Effector CD4-positive, alpha-beta T cell (primary cell): ENCODE measurements at places on chromosomes 1 and 21.

DNA sequence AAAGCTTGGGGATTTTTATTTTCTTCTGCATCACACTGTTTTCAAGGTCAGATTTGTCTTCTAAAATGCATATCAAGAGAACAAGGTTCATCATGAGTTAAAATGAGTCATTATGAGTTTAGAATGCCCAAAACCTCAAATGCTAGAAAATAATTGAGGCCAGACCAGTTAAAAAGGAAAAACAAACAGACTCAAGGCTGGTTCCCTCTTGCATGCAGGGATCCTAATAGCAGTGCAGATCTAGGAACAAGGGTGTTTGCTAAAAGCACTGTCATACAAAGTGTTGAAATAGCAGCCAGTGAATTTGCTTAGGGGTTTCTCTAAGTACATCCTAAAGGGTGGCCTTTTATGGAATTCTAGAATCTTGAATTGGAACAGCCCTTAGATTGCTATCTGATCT, 15.3 kb downstream of the BEND5 start:
- no peak for DNase-seq

DNA sequence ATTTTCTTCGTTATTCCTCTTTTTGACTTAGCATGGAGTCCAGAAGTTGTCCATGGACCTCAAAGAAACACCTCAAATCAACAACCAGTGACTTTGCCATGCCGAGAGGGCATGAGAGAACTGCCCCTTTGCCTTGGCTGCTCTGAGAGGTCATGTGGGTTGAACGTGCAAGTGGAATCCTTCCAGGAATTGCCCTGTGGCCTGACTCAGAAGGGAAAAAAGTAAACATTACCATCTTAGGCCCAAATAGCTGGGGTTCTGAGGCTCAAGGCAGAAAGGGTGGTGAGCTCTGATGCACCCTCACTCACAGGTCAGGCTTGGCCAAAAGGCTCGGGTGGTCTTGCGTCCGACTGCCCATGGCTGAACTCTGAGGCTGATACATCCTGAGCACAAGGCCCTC, 15.1 kb downstream of the STUM start:
- no peak for DNase-seq

DNA sequence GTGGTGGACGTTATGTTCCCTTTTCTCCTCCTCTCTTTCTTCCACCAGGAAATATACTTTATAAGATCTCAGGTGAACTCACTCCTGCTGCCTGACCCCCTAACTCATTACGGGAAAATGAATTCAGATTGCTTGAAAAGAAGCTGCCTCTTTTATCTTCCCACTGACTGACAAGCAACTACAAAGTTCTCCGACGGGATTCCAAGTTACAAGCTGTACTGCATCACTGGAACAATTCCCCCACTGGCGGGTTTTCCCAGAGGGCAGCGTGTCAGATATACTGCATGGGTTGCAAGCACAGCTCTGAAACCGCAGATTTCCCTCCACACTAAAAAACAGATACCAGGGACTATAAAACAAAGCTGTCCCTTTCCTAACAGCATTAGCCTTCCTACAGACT, 390.6 kb downstream of the KCTD3 start:
- DNase-seq: no peak

DNA sequence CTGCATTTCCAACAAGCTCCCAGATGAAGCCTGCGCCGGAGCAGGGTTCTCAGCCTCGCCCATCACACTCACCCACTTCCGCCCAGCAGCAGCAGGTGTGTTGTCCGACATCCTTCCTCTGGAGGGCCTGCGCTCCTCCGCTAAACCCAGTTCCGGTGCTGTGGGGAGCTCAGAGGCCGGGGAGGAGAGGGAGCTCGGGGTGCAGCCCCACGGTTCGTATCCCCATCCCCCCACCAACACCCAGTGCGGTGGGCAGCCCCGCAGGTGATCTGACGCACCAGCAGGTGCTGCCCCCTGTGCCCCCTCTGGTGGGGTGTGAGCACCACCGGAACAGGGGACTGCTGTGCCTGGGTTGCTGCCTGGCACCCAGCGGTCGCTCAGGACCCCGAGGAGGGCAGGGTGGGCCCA, 3.4 kb upstream of the PEX10 start:
- no peak for DNase-seq

DNA sequence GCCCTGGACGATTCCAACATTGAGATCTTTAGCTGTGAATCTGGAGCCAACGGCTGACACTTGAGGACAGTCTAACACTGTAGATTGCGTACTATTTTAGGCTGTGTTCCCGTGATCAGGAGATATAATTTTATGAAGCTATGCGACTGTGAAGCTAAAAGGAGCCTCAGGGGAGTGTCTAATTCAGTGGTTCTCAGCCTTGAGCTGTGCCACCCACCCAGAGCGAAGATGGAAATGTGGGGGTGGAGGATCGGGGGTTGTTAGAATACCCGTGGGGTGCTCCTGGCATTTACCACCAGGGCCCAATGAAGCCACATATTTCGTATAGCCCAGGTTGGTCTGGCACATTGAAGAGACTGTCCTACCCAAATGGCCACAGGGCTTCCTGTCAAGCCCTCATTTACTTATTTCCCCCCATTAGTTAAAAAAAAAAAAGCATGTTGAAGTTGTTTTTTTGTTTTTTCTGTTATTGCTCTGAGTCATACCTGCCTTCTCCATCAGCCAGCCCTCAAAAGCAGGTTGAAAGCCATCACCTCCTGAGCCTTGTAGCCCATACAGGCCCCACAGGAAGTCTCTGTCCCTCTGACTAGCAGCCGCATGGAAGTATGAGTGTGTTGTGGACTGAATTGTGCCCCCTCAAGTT, 141.7 kb downstream of the GALNT2 start:
- DNase-seq: no peak

DNA sequence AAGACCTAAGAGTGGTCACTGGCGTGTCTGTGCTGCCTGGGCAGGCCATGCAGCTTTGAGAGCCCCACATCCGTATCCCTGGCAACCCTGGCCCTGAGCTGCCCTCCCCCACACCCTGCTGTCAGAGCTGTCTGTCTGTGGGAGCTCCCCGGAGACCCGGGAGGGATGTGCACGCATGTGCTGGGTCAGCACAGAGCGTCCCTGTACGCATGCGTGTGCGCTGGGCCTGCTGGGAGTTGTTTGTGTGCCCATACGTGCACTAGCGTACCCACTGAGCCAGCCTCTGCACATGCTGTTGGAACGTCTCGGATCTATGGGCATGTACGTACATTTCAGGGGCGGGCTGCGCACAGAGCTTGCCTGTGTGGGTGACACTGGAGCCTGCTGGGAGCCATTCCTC, 89.3 kb downstream of the EPHB2 start:
- no peak for DNase-seq

GRCh38 chr21:25822981-25823380, 88.2 kb downstream of the GABPA start:
- no peak for DNase-seq
